ENCODE measurements at places on chromosomes 7 and 10.

DNA sequence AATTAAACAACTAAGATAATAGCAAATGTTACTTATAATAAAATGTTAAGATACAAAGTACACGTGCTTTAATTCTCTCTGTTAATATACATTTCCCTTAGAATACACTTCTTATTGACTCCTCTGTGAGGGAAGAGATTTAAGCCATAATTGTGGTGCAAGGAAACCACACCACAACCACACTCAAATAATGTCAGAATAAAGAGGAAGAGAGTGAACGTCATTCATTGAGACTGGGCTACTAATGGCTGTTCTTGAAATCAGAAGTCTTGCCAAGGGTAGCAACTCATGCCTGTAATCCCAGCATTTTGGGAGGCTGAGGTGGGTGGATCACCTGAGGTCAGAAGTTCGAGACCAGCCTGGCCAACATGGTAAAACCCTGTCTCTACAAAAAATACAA, 10.0 kb downstream of the FAM171A1 start:
- no peak for DNase-seq

DNA sequence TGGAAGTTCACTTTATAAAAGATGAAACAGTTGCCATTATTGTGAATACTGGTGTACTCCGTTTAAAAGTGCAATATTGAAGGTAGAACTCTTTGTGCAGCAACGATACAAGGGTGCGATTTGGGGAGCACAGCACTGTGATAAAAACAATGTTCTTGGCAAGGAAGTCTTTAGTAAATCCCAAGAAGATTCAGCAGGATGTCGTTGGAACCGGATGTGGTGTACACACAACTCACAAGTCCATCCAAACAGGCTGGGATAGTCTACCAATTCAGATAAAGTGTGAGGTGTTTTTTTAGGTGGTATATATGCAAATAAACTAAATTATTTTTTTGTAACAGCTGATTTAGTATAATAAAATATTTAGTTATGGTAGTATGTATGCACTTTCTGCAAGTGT, 46.7 kb downstream of the ZNF777 start:
- DNase-seq: no peak

GRCh38 chr10:69472142-69472541, 20.9 kb downstream of the TSPAN15 start:
- DNase-seq: no peak

- DNase-seq: no peak
Observed at GRCh38 chr10:125030567-125031197, 88.8 kb downstream of the ZRANB1 start.

DNA sequence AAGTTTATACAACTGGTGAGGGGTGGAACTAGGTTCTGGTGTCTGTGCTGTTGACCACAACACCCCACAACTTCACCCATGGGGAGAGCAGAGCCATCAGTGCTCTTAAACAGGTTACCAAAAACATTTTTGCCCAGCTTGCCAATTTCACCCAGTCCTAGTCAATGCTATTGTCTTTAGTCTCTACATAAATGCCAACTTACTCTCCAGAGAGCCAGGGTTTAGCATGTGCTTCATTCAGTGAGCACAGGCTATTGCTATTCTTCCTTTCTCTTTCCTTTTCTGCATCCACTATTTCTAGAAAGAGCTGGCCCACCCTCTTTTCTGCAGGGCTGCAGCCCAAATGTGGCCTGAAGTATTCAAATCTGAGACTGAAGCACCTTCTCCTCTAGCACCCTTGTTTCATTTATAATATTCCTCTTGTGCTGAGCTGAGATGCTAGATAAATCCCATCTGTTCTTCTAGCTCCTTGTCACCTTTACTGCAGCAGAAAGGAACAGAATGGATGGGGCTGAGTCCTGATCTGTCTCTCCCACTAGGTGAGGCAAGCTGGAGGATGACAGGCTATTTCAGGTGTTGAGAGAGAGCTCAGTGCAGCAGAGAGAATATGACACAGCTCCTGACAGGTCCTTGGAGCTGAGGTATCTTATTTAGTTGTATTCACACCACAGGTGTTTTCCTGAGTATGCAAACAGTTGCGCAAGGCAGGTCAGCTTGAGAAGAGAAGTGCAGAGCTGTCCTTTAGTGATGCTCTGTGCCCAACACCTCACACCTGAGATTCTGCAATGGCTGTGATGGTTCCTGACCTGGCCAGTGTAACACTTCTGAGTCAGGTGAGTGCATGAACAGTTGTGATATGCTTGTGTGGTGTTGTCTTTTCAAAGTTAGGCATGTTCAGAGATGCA, 819.2 kb downstream of the CCSER2 start:
- no peak for DNase-seq

GRCh38 chr7:15802425-15802824, 115.9 kb upstream of the MEOX2 start:
- DNase-seq: no peak

- DNase-seq: no peak
Observed at GRCh38 chr7:1885465-1886226, 215.6 kb downstream of the ELFN1 start.

- DNase-seq: no peak
Observed at GRCh38 chr7:30074422-30075030, 46.3 kb downstream of the PLEKHA8 start.

- no peak for DNase-seq
Observed at GRCh38 chr7:157952841-157953645, 616.2 kb downstream of the DNAJB6 start.

GRCh38 chr7:96499532-96499931, 177.6 kb upstream of the SLC25A13 start:
- DNase-seq: no peak

GRCh38 chr10:43254199-43254730, 12.6 kb downstream of the RASGEF1A start:
- DNase-seq: no peak

GRCh38 chr10:114495303-114495702, 91.0 kb upstream of the AFAP1L2 start:
- DNase-seq: no peak

- no peak for DNase-seq
Observed at GRCh38 chr10:51955696-51956095, 256.3 kb upstream of the CSTF2T start.

DNA sequence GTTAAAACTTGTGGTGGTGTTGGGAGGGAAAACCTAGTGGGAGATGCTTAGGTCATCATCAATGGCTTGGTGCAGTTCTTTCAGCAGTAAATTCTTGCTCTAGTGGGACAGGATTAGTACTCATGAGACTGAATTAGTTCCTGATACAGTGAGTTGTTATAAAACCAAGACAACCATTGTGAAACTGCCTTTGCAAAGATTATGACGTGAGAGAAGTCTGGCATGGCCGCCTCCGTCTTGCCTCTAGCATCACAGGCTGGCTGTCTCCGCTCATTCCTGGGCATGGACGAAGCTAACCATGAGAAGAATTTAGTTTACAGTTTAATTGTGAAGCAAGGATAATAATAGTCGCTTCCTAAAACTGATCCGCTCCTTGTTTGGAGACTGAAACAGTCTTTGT, 186.4 kb downstream of the KIF20B start:
- DNase-seq: no peak

DNA sequence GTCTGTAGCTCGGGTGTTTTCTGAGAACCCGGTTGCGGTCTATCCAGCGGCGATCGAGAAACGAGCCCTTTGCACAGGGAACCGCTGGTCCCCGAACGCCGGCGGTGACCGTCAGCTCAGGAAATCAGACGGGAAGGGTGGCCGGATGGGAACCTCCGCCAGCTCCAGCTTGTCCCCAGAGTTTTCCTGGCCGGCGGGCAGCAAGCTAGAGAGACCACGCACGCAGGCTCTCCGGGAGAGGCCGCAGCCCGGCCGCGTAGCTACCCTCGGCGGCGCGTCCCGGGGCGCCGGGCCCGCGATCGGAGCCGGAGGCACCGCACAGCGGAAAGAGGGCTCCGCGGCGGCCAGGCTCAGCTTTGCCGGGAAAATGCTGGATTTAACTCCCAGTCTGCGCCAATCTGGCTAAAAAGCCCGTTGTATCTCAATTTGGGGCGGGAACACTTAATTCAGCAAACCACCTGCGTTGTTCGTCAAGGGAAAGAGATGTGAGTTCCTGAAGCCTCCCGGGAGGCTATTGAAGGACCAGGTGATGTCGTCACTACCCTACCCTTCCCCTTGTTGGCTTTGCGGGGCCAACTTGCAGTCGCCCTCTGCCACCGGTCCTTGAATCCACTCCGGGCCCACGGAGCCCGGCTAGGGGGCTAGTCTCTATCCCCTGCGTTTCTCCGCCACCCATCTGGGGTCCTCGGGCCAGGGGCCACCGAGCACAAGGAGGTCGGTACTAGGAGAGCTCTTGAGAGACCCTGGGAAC, 859 bp upstream of the CH25H start:
- DNase-seq: no peak

- DNase-seq: no peak
Observed at GRCh38 chr7:50648076-50648475, 82.9 kb upstream of the DDC start.

DNA sequence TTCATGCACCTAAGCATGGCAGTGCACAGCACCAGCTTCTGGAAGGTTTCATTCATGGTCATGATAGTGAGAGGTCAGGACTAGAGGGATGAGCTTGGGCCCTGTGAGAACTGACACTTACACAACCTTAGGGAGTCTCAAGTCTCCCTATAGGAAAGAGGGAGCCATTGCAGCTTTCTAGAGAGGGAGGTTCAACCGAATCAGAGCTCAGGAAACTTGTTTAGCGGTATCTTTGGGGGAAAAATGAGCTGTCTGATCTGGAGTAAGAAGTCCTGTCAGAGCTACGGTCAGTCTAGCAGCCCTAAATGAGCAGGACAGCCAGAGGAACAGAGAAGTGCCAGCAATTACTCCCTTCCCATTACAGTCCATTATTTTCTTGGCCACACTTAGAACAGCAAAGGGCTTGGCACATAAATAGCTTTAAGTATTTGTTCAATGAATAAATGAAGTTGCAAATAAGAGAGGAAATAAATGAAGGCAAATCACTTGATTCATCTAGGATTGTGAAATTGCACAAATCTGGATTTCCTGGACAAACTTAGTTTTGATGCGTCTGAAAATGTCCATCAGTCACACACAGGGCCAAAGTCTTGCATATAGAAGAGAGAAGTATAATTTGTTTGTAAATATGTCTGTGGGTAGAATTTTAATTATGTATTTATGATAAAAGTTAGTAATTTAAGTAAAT, 262.0 kb downstream of the GLI3 start:
- DNase-seq: no peak

DNA sequence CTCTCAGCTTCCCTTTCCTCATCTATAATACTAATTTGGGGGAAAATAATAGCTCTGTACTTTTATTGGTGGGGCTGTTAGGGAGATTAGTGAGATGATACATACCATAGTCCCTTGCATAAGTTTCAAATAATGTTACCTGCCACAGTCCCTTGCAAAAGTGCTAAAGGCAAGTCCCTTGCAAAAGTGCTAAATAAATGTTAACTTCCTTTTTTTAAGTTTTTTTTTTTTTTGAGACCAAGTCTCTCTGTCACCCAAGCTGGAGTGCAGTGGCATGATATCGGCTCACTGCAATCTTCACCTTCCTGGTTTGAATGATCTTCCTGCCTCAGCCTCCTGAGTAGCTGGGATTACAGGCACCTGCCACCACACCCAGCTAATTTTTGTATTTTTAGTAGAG, 43.4 kb upstream of the SRGN start:
- no peak for DNase-seq

- no peak for DNase-seq
Observed at GRCh38 chr10:131982185-131982756, 548 bp upstream of the BNIP3 start.

GRCh38 chr7:5429253-5429856, 5.7 kb upstream of the TNRC18 start:
- no peak for DNase-seq

GRCh38 chr7:37719077-37719476, 35.5 kb downstream of the GPR141 start:
- no peak for DNase-seq

DNA sequence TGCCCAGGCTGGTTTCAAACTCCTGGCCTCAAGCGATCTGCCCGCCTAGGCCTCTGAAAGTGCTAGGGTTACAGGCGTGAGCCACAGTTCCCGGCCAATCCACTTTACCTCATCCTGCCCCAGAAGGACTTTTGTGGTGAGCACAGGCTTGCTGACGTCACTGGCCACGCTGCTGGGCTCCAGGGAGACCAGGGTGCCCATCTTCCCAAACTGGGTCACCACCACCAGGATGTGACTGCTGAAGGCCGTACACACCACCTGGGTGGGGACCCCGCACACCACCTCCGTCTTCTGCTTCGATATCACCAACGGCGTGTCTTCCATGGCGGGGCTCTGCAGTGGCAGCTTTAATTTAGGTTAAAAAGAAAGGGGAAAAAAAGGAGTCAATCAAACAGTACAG, 816 bp downstream of the PSMG3 start:
- DNase-seq: no peak

- no peak for DNase-seq
Observed at GRCh38 chr7:146510088-146510680, 393.6 kb downstream of the CNTNAP2 start.

DNA sequence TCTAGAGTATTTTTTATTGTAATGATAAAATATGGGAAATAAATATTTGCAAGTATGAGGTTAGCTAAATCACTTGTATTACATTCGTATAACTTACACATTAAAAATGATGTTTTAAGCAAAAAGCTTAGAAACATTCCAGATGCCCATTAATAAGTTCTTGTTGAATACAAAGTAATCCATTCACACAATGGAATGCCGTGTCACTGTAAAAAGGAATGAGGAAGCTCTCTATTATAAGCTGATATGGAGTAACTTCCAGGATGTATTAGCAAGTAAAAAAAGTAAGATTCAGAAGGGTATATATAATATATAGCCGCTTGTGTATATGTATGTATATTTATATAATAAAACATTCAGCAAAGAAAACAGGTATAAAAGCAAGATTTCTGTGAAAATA, 412.8 kb upstream of the MTPN start:
- no peak for DNase-seq

GRCh38 chr10:116073510-116073909, 199.5 kb downstream of the GFRA1 start:
- DNase-seq: no peak

- DNase-seq: no peak
Observed at GRCh38 chr7:153832160-153832559, 220.0 kb upstream of the DPP6 start.
